ENCODE measurements at places on chromosomes 7 and 10.

- no peak for DNase-seq
Measured at GRCh38 chr7:79778786-79779770, 325.6 kb upstream of the MAGI2 start.

- peak; percentile 45 for DNase-seq
Measured at GRCh38 chr10:96765406-96766240, 45.3 kb upstream of the PIK3AP1 start.

GRCh38 chr7:131431289-131431688, 103.6 kb downstream of the MKLN1 start:
- peak; percentile 96 for DNase-seq

- peak; percentile 40 for DNase-seq
Measured at GRCh38 chr10:7857262-7857661, 39.0 kb downstream of the TAF3 start.

DNA sequence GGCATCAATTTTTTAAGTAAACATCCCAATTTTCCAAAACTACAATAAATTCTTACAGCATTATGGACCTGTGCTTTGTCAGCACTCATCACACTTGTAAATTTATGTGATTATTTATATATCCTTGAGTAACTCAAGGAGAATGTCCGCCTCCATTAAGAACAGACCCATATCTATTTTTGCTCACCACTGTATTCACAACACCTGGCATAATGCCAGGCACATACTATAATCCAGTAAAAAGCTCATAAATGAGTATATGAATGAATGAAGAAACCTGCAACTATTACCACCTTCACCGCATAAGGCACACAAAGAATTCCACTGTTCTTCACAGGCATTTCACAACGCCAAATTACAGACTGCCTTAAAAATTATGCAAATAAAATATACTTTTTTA, 46.9 kb downstream of the MINDY3 start:
- DNase-seq = no peak

DNA sequence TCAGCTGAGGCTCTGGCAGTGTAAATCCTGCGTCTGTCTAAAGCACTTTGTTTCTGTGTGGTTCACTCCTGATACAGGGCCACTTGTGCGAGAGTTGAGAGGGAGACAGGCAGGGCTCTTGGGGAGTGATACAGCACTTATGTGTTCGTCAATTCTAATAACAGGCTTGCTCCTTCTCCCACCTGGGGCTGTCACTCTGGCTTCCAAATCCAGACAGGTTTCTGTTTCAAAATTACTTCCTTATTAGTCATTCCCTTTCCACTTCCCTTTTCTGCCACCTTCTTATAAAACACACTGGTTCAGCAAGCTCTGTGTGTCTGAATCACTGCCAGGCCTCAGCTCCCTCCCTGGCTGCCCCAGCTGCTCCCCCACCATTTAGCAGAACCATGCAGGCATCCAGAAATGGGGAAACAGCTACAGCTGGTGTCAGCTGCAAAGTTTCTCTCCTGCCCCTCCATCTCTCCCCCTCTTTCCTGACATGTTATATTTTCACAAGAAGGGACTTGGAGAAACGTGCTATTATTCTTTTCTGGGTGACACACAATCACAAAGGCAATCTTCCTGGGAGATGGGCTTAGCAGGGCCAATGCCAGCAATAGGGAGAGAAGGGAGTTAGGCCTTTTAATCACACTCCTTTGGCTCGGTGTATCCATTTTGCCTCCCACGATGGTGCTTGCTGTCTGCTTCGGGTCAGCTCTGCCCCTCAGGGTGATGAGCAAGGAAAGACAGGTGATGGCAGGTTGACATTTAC, 58.4 kb upstream of the ZNRF2 start:
- peak; percentile 86 for DNase-seq

DNA sequence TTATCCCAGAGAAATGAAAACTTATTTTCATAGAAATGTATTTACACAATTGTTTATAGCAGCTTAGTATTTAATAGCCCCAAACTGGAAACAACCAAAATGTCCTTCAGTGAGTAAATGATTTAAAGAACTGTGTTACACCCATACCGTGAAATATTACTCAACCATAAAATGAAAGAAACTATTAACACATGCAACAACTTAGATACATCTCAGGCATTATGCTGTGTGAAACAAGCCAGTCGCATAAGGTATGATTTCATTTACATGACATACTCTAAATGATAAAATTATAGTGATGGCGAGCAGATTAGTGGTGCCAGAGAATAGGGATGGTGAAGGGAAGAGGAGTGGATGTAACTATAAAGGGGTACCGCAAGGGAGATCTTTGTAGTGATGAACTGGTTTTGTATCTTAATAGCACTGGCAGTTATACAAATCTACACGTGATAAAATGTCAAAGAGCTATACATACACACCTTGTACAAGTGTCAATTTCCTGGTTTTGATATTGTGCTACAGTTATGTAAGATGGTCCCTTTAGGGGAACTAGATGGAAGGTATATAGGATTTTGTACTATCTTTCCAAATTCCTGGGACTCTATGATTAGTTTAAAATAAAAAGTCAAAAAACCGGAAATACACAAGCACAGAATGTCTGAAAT, 40.5 kb downstream of the MACC1 start:
- no peak for DNase-seq

GRCh38 chr7:148623586-148624282, 33.2 kb downstream of the C7orf33 start:
- DNase-seq = no peak

- DNase-seq = no peak
Measured at GRCh38 chr7:19268737-19269136, 123.5 kb upstream of the FERD3L start.

GRCh38 chr7:132420527-132420926, 155.7 kb downstream of the PLXNA4 start:
- DNase-seq = no peak

DNA sequence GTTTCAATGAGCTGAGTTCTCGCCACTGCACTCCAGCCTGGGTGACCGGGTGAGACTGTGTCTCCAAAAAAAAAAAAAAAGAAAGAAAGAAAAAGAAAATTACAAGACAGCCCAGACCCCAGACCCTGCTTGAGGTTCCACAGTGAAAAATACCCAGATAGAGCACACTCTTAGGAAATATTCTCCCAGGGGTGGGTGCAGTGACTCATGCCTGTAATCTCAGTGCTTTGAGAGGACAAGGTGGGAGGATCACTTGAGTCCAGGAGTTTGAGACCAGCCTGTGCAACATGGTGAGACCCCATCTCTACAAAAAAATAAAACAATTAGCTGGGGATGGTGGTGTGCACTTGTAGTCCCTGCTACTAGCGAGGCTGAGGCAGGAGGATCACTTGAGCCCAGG, 41.1 kb upstream of the GTF2IRD1 start:
- DNase-seq = no peak

DNA sequence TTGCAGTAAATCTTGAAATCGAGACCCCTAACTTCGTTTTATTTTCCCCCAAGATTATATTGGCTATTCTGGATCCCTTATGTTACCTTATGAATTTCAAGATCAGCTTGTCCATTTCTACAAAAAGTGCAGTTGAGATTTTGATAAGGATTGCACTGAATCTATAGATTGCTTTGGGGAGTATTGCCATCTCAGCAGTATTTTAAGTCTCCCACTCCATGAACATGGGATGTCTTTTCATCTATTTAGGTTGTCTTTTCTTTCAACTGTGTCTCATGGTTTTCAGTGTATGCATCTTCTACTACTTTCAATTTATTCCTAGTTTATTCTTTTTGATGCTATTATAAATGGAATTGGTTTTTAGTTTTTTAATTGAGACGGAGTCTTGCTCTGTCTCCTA, 89.6 kb downstream of the EZH2 start:
- no peak for DNase-seq

DNA sequence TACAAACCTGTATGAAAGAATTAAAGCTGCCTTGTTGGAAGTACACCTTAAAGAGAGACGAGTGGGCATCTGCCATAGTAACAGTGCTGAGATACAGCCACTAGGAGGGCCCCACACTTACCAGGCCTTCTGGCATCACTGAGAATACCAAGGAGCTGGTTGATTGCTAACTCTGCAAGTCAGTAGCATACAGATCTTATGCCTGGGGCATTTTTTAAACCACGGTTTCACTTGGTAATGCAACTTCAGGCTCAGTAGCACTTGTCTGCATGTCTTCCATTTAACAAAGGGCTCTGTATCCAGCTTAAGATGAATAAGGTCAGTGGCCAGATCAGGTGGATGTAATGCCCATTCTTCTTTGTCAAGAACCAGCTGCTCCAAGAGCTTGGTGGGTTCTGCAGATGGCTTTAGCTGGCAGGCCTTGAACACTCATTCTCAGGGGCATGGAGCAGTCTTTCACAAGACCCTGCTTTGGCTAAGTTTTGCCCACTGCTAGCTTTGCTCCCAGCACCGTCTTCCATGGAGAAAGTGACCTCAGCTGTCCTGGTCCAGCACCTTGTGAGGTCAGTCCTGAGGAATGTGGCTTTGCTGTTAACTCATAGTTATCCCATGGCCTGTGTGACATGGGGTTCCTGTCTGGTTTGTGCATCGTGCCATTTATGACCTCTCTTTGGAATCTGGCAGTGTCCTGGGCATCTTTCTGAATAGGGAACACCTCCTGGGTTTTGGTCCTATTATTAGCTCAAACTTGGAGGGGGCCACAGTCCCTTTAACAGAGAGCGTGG, 68.1 kb downstream of the BMPER start:
- DNase-seq = no peak

GRCh38 chr10:101397140-101397539, 43.2 kb downstream of the BTRC start:
- DNase-seq = no peak

- no peak for DNase-seq
Measured at GRCh38 chr7:22718200-22718711, 8.7 kb upstream of the IL6 start.

- no peak for DNase-seq
Measured at GRCh38 chr7:127665922-127666321, 13.9 kb downstream of the SND1 start.

DNA sequence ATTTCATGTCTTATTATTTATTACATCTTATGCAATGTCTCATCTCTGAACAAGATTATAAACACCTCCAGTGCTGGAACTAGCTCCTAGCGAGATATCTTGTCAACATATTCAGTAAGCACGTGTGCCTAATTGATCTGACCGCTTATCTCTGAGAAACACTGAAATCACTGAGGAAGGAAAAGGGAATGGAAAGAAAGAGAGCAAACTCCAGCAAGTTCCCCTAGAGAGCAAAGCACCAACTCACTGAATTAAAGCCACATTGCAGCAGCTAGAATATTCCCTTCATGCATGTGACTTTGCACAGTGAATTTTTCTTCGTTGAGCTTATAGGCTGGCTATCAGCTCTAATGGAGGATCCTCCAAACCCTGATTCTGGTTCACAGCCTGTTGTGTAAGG, 177.1 kb upstream of the FRMD4A start:
- DNase-seq = no peak

DNA sequence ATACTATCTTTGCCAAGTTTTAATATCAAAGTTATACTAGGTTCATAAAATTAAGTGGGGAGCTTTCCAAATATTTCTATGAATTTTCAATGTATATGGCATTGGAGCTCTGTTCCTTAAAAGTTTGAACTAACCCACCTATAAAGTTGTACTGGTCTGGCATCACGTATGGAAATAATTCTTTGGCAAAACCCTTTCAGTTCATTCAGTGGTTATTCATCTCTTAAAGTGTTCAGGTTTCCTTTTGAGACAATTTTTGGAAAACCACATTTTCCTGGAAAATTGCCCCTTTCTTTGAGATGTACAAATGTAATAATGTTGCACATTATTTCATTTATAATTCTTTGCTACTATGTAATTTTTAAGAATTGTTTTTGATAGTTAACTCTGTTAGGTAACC, 62.5 kb upstream of the INPP5A start:
- no peak for DNase-seq

- DNase-seq = no peak
Measured at GRCh38 chr10:113241599-113242360, 291.7 kb downstream of the TCF7L2 start.

GRCh38 chr7:128131731-128132130, 100.5 kb upstream of the LRRC4 start:
- no peak for DNase-seq

DNA sequence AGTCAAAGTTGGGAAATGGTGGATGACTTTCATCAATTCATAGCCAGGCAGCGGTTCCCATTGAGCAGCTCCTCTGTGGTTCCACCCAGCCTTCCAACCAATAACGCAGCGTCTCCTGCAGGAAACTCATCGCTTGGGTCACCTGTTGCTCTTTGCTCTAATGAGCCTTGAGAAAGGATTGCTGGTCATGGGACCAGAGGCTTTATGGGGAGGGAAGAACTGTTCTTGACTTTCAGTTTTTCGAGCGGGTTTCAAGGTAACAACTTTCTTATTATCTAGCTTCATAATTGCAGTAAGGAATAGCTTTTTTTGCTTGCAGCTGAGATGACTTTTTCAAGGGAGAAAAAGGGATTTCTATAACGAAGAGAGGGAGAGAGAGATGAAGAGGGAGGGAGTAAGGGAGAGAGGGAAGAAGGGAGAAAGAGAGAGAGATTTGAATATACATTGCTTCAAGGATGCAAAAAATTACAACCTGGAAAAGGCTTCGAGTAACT, 405 bp upstream of the ENTPD1 start:
- DNase-seq = peak; percentile 75

DNA sequence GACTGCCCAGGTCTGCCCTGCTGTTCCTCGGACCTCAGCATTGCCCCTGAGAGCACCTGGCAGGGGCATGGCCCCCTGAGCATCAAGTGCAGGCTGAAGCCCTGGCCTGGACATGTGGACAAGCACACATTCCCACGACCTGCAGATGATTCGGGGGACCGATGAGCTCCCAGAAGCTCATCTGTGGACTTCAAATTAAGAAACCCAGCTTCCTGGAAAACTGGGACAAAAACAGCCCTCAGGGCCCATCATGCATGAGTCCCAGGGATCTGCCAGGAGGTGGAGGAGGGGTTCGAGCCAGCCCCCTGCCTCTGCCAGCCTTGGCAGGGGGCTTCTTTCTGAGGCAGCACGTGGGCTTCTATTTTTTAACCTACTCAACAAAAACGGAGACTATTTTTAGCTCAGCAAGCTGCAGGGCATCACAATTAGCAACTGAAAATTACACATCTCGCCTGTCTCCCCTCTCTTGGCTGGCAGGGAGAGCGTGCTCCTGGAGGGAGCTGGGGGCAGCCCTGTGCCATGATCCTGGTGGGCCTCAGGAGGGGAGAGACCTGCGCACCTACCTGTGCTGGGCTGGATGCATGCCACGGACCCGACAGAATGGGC, 51.8 kb downstream of the RASGEF1A start:
- peak; percentile 20 for DNase-seq

DNA sequence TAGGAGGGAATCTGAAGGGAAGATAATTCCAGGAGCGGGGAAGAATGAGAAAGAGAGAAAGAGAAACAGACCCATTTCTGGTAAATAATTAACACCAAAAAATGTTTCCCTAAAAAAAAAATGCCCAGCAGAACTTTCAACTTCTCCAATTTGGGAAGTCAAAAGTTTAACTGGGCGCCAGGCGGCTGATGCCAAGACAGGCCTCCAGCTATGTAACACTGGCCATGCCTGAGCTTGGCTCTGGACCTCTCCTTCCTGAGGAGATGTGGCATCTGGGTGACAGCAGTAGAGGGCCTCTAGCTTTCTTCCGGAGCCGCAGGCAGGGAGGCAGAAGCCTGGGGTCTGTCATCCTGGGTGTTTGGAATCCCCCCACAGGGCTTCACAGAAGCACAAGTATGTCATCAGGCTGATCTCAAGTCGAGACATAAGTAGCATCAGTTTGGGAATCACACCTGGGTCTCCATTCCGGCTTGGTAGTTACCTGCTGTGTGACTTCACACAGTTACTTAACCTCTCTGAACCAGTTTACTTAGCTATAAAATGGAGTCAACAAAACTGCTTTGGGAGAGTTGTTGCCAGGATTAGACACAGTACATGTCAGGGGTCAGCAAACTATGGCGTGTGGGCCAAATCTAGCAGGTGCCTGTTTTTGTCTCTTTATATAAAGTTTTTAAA, 50.5 kb upstream of the TCF7L2 start:
- no peak for DNase-seq

- no peak for DNase-seq
Measured at GRCh38 chr7:106365252-106366005, 80.6 kb upstream of the NAMPT start.
